ENCODE measurements at places on chromosomes 2 and 18.
A peak's percentile ranks its signal among the peaks of the same experiment; 100 is the strongest.

- no peak for DNase-seq
These were observed 203.1 kb downstream of the KLHL29 start for GRCh38 chr2:23588106-23588505.

- no peak for DNase-seq
These were observed 123.9 kb downstream of the MC4R start for GRCh38 chr18:60248336-60249330.

- DNase-seq, result no peak
These were observed 10.3 kb upstream of the GPR17 start for GRCh38 chr2:127635380-127636237.

- no peak for DNase-seq
These were observed 74.3 kb downstream of the IRS1 start for GRCh38 chr2:226725126-226725860.

DNA sequence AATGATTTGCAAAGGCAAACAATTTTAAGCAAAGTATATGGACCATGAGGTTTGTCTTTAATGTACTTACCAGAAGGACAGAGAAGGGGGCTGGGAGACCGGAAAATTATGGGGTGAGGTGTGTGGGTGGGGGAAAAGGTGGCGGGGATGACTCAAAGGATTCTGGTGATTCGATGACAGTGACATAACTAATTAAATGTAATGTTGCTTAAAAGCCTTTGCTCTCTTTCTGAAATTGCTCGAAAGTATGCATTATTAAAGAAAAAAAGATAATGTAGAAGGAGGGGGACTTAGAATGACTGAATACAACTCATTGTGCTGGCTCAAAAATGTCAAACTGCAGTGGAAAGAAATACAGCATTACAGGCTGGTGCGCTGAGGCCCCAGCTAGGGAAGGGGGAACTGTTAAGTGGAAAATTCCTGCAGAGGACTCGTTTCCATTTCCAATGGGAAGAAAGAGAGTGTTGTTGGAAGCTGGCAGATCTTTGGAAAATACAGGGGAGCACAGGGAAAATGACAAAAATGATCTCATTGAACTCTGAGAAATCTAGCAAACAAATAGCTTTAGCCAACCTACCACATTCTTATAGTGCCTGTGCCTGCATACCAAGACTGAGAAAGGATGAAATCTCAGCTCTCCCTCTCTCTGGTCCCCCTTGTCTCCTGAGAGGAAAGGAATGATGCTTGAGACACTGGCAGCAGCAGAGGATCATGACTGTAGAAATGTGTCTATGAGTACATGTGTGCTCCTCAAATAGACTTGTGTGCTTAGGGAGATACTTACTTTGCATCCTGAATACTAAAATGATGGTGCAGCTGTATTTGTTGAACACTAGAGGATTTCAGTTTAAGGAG, 632.4 kb downstream of the NYAP2 start:
- no peak for DNase-seq

DNA sequence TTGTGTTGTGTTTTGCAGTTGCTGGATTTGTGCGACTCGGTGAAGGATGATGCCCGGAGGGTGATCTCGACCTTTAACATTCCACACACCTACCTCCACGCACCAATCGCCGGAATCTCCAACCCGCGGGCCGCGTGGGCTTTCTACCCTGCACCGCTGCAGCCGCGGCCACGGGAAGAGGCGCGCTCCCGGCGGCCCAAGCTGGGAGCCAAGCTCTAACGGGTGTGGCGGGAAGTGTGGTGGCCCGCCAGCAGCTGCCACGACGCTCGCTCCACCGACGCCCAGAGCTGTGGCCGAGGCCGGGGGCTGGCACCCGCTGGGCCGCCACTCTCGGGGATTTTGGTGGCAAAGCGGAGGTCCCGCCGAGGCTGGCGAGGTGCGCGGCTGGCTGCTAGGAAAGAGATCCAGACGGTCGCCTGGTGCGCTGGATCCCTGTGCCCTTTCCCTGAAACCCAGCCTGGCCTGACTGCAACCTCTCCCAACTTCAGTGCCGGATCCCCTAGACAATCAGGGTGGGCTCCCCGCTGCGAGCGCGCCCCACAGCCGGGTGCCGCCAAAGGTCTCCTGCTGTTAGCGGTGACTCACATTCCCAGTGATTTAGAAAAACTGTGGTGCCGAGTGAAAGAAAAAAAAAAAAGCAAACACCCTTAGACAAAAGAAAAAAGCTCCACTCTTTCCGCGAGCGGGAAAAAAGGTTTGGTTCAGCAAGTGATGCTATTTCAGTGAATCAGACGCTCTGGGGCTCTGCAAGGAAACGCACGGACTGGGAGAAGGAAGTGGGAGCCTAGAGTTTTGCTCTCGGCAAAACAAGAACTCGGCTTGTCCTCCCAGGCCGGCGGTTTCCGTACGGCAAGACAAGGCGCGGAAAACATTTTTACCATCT, 2.9 kb upstream of the BCL2L11 start:
- DNase-seq, result no peak

GRCh38 chr18:55559739-55560138, 28.3 kb downstream of the TCF4 start:
- no peak for DNase-seq

GRCh38 chr2:96963316-96963715, 23.1 kb downstream of the FAM178B start:
- no peak for DNase-seq

- no peak for DNase-seq
These were observed 33.0 kb upstream of the MAP2 start for GRCh38 chr2:209390839-209391238.

DNA sequence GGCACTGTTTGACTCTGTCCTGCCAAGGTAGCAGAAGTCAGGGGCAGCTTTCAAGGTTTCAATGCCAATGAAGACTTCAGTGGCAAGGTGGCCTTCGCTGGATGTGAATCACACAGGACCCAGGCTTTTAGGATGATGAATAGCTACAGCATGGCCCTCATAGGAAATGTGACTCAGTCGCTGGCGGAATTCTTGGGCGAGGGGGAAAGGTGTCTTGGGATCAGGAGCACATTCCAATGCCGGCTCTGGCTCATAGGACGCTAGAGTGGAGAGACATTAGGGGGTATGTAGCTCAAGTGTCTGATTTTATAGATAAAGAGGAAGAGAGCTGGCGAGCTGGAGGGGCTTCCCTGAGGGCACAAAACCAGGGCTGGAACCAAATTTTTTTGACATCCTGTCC, 68.6 kb downstream of the SMIM21 start:
- DNase-seq, result no peak

- no peak for DNase-seq
These were observed 76.7 kb downstream of the BOLA3 start for GRCh38 chr2:74070991-74071390.

GRCh38 chr18:43563780-43564179, 286.5 kb upstream of the SYT4 start:
- DNase-seq, result no peak

DNA sequence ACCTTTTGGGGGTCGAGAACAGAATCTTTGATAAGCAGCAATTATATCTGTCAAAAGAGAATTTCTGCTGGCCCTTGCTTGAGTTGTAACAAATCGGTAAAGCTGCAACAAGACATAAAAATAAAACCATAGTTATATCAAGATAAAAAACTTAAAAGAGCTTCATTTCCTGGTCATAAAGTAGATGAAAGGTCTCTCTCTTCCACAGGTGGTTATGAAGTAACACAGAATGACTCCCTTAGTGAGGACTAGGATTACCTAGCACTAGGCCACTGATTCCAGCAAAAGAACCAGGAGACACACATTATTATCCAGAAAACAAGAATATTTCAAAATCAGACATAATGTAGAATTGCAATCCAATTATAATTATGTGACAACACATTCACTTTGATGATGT, 5.4 kb downstream of the AFG3L2 start:
- no peak for DNase-seq

DNA sequence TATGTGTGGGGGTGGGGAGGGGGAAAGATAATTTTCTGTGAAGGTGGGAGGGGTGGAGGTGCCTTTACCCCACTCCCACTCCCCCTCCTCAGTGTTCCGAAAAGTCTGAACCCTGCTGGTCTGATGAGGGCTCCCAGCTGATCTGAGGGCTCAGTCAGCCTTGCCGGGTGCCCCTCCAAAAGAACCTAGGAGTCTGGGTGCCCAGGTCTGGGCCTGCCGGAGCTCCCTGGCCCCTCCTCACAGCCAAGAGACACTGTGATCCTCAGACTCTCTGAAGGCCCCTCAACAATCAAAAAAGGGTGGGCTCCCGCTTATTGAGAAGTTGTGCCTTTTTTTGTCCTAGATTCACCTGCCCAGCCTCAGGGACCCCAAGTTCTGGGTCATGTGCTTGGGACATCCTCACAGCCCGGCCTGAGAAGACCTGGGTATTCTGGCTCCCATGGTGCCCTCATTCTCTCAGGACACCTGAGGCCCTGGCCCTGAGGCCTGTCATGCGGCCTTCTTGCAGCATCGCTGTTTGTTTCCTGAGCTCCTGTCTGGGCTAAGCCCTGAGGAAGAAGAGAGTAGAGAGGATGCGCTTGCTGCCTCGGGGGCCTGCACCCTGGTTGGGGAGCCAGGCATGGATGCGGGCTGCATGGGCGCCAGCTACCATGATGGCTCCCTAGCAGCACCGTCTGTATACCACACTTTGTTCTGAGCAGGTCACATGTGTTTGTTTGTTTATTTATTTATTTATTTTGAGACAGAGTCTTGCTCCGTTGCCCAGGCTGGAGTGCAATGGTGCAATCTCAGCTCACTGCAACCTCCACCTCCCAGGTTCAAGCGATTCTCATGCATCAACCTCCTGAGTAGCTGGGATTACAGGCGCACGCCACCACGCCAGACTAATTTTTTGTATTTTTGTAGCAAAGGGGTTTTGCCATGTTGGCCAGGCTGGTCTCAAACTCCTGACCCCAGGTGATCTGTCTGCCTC, 44.0 kb downstream of the SDC1 start:
- no peak for DNase-seq

- no peak for DNase-seq
These were observed 84.8 kb upstream of the RASGRP3 start for GRCh38 chr2:33391529-33392255.

GRCh38 chr2:8239531-8240088, 442.2 kb upstream of the ID2 start:
- no peak for DNase-seq

DNA sequence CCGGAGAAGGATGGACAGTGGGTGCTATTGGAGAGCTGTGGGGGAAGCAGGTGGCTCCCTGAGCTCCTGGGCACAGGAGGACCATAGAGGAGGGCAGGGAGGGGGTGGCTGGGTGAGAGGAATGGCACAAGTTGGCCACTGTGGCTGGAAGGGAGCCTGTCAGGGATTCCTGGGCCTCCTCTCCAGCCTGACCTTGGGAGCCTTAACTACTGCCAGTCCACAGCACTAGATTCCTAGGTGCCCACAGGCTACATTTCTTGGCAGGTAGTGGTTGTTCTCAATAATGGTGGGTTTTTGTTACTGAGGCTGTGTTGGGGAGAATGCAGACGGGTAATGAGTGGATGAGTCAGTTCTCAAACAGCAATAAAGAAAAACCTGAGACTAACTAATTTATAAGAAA, 26.0 kb downstream of the EFHD1 start:
- no peak for DNase-seq

- DNase-seq, result no peak
These were observed 247.9 kb upstream of the NT5C1B start for GRCh38 chr2:18837240-18837639.

DNA sequence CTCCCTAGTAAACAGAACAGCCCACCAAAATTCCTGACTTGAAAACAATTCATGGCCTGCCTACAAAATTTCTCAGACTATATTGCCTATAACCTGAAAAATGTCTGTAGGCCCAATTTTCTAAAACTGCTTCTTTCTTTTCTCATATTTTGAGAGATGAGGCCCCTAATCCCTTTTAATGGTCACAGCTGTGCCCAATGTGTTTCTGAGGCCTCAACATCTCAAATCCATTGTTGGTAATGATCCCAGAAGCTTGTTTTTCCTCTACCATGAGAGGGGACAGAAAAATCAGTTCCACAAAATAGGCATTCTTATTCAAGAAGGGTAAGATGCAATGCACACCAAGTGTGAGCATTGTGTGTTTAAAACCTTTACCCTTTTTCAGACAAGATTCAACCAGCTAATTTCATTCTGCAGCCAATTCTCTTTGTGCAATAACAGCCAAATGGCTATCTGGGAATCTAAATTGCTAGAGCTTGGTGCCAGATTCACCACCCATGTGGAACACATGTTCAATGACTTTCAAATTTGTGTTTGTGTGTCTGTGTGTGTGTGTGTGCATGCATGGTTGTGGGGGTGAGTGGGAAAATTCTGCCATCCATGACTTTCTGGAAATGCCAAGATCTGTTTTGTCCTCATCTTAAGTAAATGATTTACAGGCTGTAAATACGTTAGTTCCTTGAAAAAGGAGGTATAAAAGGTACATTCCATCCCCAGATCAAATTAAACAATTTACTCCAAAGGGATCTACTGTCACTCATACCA, 319.5 kb downstream of the TNS1 start:
- DNase-seq, result no peak

GRCh38 chr2:20390524-20391123, 40.0 kb upstream of the PUM2 start:
- DNase-seq, result no peak

- no peak for DNase-seq
These were observed 217.0 kb upstream of the PIEZO2 start for GRCh38 chr18:11366410-11366809.

- no peak for DNase-seq
These were observed 66.5 kb upstream of the TNFRSF11A start for GRCh38 chr18:62258616-62259015.

DNA sequence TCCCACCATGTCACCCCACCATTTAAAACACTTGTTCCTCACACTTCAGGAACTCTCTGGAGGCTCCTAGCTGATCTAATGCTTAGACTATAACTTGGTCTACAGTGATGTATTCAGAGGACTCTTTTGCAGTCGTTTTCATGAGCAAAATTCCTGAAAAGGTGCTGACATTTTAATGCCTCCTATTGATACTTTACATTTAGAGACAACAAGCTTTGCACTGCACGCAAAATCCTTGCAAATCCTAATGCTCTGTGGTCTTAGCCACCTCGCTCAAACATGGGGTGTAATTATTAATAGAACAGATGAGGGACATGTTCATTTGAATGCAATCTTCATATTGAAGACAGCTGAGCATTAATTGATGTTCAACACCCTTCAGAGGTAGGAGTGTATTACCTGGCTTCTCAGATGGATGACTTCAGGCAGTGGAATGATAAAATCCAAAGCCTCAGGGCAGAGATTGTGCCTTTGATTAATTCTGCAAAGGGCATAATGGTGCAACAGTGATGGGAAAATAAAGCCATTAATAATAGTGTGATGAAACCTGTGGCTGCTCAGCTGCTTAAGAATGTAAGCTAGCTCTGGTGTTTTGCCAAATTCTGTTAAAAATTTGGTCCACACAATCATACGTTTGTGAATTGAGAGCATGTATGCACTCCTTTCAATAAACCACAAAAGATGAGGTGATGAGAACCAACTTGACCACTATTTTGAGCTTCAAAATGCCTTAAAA, 5.4 kb downstream of the CTAGE1 start:
- DNase-seq, result no peak

- DNase-seq, result no peak
These were observed 86.6 kb upstream of the RGPD5 start for GRCh38 chr2:109707281-109708147.

GRCh38 chr2:152505495-152505906, 170.5 kb downstream of the FMNL2 start:
- peak; percentile 67 for DNase-seq

- DNase-seq, result no peak
These were observed 63.9 kb downstream of the LANCL1 start for GRCh38 chr2:210412660-210413059.

GRCh38 chr2:29110916-29111535, 4.2 kb upstream of the CLIP4 start:
- no peak for DNase-seq

GRCh38 chr18:26008096-26008495, 82.3 kb downstream of the SS18 start:
- no peak for DNase-seq

- no peak for DNase-seq
These were observed 5.8 kb downstream of the SLC14A2 start for GRCh38 chr18:45621061-45621511.

Measured in pulmonary artery endothelial cell (primary cell).